Stimulated activated CD8-positive, alpha-beta memory T cell treated with anti-CD3 and anti-CD28 coated beads, Interleukin-7, amount 100 ng/mL, for 1 hour (primary cell): ENCODE measurements at places on chromosomes 12 and 14.

DNA sequence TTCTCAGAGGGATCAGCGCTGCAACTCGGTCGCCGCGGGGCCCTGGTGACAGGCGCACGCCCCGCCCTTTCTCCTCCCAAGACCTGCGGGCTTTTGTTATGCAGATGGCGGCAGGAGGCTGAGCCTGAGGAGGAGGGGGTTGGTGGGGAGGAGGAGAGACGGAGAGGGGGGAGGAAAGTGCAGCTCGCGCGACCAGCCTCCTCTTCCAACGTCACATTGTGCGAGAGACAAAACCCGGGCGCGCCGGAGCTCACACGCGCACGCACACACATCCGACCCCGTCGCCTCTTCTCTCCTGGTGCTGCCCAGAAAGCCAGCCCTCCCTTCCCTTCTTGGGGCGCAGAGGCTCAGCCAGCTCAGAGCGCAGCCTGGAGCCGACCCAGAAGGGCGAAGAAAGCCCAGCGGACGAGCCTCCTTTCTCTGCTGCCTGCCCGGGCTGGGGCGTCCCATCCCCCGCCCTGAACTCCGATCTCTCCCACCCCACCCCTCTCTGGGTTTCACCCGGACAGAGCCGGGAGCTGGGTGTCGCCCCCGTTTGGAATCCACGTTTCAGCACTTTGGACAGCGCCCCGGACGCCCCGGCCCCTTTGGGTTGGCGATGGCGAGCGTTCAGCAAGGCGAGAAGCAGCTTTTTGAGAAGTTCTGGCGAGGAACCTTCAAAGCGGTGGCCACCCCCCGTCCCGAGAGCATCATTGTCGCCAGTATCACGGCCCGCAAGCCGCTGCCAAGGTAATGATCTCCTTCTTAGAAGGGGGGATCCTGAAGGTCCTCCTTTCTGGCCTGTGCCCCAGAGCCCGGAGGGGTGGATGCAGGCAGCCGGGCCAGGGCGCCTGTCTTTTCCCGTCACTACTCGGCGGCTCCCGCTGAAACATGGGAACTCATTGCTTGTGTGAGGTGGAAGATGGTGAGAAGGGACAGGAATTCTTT is at the start of gene SRRM4:
TSS of gene SRRM4 (plus strand) at position 257 of the 927 bp plus-strand sequence. CDS start at position 599, 342 bp downstream.
- DNase-seq, result no peak

DNA sequence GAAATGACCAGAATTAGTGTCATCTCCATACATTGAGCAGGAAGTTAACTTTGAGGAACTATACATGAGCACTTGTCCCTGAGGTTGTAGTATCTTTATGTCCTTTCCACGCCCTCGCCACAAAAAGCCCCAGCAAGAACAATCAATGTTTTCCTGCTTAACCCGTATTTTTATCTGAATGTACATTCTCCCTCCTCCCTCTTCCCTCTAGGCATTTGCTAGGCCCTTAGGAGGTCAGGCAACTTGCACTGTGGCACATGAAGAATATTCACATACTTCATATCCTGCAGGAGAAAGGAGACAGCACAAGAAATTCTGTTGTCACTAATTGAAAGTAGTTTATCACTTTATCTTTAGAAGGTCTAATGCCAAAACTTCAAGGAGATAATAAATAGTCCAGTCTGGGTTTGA is 18.1 kb upstream of the DUSP6 start:
- DNase-seq, result no peak

DNA sequence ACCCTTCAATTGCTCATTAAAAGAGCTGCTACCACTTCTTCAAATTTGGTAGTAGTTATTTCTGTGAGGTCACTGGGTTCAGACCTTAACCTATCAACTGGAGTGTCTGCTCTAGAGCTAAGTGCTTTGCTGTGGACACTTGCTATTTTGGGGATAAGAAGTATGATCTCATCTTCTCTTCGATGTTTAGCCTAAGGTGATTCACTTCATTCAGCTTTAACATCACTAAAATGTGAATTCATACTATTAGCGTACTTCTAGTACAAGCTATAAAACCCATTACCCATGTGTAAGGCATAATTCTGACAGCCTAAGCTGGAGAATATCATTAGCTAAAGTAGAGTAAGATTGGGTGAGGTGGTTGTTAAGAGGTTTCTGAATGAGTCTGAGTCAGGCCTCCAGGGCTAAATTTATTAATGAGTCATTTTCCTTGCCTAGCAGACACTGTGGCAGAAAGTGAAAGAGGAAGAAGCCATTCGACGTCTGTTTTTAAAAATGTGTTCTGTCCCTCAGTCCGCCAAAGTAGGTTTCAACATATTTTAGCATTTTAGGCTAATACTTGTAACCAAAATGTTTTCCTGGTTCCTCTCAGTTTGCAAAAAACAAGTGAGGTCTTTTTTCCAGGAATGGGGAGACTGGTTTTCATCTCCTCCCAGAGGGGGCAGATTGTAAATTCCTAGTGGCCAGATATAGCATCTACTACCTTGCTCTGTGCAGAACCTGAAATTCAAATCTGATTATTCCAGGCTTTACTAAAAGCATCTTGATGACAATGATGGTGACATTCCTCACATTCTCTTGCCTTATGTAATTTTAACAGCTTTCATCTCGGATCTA is 103.6 kb downstream of the SSPN start:
- DNase-seq, result no peak

DNA sequence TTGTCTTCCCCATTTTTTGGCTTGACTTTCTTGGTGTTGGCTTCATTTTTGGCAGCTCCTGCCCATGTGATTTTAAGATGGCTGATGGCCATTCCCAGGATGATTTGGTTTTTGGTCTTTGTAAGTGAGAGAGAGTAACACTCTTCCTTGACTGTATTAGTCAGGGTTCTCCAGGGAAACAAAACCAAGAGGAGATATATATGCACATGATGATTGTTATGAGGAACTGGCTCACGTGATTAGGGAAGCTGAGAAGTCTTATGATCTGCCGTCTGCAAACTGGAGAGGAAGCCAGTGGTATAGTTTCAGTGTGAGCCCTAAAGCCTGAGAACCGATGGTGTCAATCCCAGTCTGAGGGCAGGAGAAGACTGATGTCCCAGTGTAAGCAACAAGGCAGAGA is 146.6 kb downstream of the NRXN3 start:
- no peak for DNase-seq

DNA sequence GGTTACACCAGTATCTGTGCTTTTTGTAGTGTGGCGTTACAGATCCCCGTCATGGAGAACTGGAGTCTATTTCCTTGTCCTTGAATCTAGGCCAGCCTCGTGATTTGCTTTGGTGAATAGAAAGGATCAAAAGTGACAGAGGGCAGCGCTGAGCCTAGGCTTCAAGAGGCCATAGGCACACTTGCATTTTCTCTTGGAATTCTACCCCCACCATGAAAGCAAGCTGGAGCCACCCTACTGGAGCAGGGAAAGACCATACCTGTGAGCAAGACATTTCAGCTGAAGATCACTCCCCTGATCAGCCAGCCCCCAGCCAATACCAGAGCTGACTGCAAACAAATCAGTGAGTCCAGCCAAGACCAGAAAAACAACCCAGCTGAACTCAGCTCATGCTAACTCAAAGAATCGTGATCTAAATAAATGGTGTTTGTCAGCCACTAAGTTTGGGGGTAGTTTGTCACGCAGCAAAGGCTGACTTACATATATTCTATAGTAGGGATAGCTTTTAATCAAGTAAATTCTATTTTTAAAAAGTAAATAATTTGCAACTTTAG is 521.9 kb upstream of the TBX3 start:
- no peak for DNase-seq

GRCh38 chr14:32657081-32657480 is 281.6 kb upstream of the NPAS3 start:
- DNase-seq, result no peak

- no peak for DNase-seq
These were observed 70.0 kb upstream of the SRSF5 start for GRCh38 chr14:69696633-69697557.

DNA sequence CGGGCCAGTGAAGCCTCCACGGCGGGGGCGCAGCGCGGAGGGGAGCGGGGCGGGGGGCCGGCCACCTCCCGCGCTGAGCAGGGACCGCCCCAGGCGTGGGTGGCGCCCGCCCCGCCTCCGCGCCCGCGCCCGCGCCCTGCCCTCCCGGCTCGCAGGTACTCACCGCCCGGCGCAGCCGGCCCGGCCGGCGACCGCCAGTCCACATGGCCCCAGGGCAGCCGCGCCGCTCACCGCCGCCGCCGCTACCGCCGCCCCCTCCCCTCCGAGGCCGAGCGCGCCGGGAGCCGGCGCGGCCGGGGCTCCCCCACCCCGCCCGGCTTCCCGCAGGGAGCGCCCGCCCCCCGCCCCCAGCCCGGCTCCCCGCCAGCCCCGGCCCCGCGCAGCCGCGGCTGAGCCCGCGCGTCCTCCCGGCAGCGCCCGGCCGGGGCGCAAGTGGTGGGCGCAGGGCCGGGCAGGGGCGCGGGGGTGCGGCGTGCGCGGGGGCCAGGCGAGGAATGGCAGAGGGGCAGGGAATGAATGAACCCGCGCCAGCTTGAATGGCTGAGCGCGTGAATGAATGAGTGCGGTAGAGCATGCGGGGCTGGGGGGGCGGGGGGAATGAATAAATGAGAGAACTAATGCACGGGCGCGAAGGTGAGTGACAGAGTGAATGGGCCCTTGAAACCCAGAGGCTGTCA is at the start of gene BEGAIN:
TSS of gene BEGAIN (minus strand) at position 332 of the 677 bp plus-strand sequence. CDS start at position 205, 127 bp downstream.
- no peak for DNase-seq

DNA sequence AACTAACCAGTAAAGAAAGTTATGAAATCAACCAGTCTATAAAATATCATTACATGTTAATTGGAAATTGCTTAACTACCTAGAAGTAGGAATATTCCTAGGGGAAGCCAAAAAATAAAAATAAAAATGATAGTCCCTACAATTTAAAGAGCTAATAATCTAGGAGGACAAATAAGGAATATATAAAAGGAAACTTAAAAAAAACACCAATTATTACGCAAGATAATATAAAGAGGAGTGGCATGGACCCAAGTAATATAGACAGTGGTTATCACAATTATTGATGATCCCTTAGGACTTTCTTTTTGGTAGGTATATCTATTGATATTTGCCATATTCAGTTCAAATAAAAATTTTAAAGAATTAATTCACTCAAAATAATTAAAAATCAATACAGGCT is 498.7 kb downstream of the SOX5 start:
- no peak for DNase-seq

DNA sequence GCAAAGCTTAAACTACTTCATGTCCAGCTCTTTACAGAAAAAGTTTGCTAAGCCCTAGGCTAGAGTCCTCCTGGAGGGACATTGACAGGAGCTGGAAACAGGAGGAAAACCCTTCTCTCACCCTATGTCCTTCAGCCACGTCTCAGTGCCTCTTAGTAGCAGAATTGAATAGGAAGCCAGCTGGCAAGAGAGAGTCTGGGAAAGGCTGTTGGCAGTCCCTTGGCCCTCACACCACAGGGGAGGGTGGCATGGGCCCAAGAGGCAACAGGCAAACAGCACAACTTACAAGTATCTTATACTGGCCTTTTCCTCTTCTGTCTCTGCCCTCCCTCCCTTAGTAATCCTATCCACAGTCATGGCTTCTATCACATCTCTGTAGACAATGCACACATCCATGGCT is 27.7 kb upstream of the DHRS2 start:
- DNase-seq, result no peak

DNA sequence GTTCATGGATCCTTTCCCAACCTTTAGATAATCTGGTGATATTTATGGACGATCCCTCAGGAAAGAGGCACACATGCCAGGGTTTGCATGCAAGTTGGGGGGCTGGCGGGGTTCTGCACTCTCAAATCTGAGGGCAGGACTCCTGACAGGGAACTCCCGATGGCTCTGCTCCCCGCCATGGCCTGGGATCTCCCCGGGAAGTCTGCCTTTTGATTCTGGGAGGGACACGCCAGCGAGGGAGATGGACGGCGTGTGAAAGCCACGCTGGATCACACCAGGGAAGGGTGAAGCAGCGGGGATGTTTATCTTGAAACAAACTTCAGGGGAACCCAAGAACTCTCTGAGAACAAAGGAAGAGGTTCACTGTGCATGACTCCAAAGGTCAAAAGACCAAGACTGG is 43.6 kb downstream of the LGMN start:
- DNase-seq, result no peak

DNA sequence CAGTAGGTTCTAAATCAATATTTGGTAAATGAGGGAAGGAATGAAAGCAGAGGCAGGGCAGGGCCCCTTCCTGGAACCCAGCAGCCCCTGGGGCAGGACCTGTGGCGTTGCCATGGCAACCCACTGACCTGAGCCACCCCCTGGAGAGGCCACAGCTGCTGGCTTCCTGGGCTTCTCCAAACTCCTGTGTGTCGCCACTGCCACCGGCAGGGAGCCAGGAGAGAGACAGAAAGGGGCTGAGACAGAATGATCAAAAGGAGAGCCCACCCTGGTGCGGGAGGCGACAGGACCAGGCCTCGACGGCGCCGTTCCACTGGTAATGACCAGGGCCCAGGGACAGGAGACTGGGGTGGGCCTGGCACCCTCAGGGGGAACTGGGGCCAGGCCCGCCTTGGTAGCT is 18.2 kb downstream of the RFX4 start:
- no peak for DNase-seq

- DNase-seq, result no peak
These were observed 33.8 kb upstream of the DUSP6 start for GRCh38 chr12:89386138-89386537.
